ENCODE measurements at places on chromosomes 1 and 21. TPM values are rescaled to one million over a fixed set of nuclear protein-coding genes. Genes with fewer than 3 reads are reported as not detected.

GRCh38 chr1:111509997-111510375 lies 6.6 kb upstream of the ADORA3 start:
- no peaks in the 10 kb centered on the region for H3K36me3 ChIP-seq
- no peaks in the 10 kb centered on the region for H3K27me3 ChIP-seq
- no peak overlapping the region for H3K27ac ChIP-seq
- DNase-seq = no peak
- H3K4me1 ChIP-seq = peaks cover 28% of the 10 kb centered on the region

Gene GJA8
- total RNA-seq = not detected

DNA sequence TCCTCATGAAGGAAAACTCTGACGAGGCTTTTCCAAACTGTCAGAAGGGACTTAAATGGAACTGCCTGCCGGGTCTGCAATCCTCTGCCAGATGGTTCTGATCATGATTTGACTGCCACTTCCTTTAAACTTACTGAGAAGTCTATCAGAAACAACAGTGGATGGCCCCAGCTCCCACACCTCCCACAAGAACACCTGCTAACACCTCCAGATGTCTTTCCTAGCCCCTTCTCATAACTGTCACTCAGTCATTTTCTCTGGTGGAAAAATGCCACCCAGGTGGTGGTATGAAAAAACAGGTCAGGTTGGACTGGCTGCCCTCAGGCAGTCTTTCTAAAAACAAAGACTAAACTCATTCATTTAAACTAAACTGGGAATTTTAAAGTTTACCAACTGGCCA lies 66.7 kb upstream of the ABCD3 start:
- H3K27ac ChIP-seq = peak overlapping the region; percentile 22
- peaks cover 57% of the 10 kb centered on the region for H3K4me1 ChIP-seq
- no peaks in the 10 kb centered on the region for H3K27me3 ChIP-seq
- H3K4me3 ChIP-seq = no peak overlapping the region

GRCh38 chr1:24984800-24985522 lies 54.9 kb upstream of the RUNX3 start:
- DNase-seq = no peak
- no peaks in the 10 kb centered on the region for H3K36me3 ChIP-seq
- no peaks in the 10 kb centered on the region for H3K27me3 ChIP-seq
- no peaks in the 10 kb centered on the region for H3K4me1 ChIP-seq

DNA sequence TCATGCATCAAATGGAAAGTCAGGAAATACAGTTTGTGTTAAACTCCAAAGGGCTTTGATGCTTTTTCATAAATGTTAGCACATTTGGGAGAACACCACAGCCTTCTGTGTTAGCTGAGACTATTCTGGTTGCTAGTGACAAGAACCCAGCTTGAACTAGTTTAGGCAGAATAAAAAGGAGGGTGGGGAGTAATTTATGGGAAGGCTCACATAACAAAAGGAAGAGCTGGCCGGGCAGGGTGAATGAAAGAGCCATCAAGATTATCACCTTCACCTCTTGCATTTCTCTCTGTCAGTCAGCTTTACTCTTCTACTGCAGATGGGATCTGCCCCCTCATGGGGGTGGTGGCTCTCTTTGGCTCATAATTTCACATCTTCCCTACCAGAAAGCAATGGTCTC lies 75.4 kb upstream of the VTCN1 start:
- no peaks in the 10 kb centered on the region for H3K36me3 ChIP-seq
- no peaks in the 10 kb centered on the region for H3K27me3 ChIP-seq
- H3K27ac ChIP-seq = no peak overlapping the region

GRCh38 chr1:64892576-64893573 lies 73.5 kb downstream of the JAK1 start:
- no peak for DNase-seq
- no peak overlapping the region for H3K4me3 ChIP-seq
- no peak overlapping the region for H3K27ac ChIP-seq

Gene MFSD2A
- total RNA-seq = 2.2 TPM

Gene UTS2
- total RNA-seq = 10.8 TPM

- H3K36me3 ChIP-seq = 0 out of 2 replicates have a peak, but pooled peaks cover 1% of the 10 kb centered on the region
- no peak overlapping the region for H3K27ac ChIP-seq
These were observed 97.4 kb downstream of the ITSN1 start for GRCh38 chr21:33739701-33740100.

Gene GBP1
- total RNA-seq = 0.51 TPM

DNA sequence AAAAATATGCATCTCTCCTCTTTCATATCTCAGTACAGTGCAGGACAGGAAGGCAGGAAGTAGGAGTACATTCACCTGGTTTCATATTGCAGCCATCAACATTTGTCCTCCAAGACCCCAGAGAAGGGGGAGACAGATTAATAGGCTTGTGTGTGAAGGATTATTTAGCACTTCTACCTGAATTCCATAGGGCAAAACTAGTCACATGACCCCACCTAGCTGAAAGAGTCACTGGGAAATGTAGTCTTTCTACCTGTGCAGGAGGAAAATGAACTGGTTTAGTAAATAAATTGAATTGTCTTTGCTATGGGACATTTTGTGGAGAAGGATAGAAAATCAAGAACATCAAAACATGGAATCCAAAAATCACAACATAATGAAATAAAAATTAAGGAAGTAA lies 13.9 kb upstream of the TRIM33 start:
- no peaks in the 10 kb centered on the region for H3K27me3 ChIP-seq
- H3K4me1 ChIP-seq = no peaks in the 10 kb centered on the region
- no peak for DNase-seq
- H3K4me3 ChIP-seq = no peak overlapping the region
- no peak overlapping the region for H3K27ac ChIP-seq

Gene FCER1A
- not detected for total RNA-seq

DNA sequence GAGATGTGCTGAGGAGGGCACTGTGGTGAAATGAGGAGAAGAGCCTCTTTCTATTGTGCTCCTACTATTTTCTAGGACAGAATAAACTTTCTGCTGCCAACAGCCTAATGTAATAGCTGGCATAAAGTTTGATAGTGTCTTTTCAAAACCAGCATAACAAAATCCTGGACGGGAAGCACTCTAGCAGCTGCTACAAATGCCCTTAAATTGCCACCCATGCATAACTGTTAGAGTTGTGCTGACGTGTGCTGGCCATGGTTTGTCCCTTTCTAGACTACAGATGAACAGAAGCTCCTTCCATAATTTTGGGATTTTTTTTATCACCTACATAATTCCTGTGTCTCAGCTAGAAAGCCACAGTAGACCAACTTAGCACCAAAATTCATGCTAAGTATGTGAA lies 88.5 kb upstream of the DEPDC1 start:
- H3K27me3 ChIP-seq = no peaks in the 10 kb centered on the region
- no peak for DNase-seq
- H3K27ac ChIP-seq = no peak overlapping the region
- no peaks in the 10 kb centered on the region for H3K36me3 ChIP-seq
- no peak overlapping the region for H3K4me3 ChIP-seq

DNA sequence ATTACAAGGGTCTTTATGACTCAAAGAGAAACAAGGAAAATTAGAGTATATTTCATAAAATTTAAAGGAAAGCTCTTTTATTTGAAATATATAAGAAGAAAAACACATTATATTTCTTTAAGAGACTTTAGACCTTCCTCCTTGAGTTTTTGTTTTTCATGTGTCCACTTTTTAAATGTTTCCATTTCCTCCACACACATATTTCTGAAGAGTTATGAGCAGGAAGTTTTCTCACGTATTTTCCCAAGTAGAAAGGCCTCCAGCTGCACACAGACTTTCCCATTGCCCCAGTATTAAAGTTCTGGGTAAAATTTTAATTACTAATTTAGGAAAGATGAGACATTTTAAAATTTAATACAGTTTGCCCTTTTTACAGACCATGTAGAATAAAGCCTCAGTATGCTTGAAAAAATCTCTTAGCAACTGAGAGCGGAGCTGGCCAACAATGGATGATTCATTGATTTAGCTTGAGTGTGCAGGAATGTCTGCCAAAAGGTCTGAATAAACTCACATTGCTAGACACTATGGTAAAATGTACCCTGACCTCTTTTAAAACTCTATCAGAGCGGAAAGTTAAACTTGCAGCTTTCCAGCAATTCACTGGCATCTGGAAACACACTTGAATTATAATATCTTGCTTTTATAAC lies 57.9 kb downstream of the DDAH1 start:
- H3K27me3 ChIP-seq = no peaks in the 10 kb centered on the region
- H3K27ac ChIP-seq = no peak overlapping the region
- H3K4me3 ChIP-seq = no peak overlapping the region

Gene MAP3K21
- 10.4 TPM for total RNA-seq

Gene PAQR7
- 22.3 TPM for total RNA-seq

- peak; percentile 45 for DNase-seq
- H3K4me3 ChIP-seq = peak overlapping the region; percentile 81
- peaks cover 9% of the 10 kb centered on the region for H3K4me1 ChIP-seq
- H3K36me3 ChIP-seq = no peaks in the 10 kb centered on the region
- H3K27ac ChIP-seq = peak overlapping the region; percentile 48
These were observed 974 bp upstream of the FNBP1L start for GRCh38 chr1:93446837-93447451.

Gene KCNE2
- not detected for total RNA-seq

GRCh38 chr1:168280296-168280927 lies at the start of gene TBX19:
Gene TBX19, plus strand, starts transcription at chr1:168280877. Its CDS starts 214 bp downstream, at chr1:168281091.
- H3K27me3 ChIP-seq = no peaks in the 10 kb centered on the region
- DNase-seq = no peak
- H3K4me1 ChIP-seq = no peaks in the 10 kb centered on the region
- no peak within 1 kb of the TSS for H3K27ac ChIP-seq

Gene SPATA17
- total RNA-seq = 1.1 TPM

Gene NTNG1
- not detected for total RNA-seq

GRCh38 chr1:63537940-63538339 lies 14.6 kb downstream of the EFCAB7 start:
- no peaks in the 10 kb centered on the region for H3K36me3 ChIP-seq
- no peak overlapping the region for H3K4me3 ChIP-seq
- H3K4me1 ChIP-seq = no peaks in the 10 kb centered on the region
- no peak for DNase-seq

DNA sequence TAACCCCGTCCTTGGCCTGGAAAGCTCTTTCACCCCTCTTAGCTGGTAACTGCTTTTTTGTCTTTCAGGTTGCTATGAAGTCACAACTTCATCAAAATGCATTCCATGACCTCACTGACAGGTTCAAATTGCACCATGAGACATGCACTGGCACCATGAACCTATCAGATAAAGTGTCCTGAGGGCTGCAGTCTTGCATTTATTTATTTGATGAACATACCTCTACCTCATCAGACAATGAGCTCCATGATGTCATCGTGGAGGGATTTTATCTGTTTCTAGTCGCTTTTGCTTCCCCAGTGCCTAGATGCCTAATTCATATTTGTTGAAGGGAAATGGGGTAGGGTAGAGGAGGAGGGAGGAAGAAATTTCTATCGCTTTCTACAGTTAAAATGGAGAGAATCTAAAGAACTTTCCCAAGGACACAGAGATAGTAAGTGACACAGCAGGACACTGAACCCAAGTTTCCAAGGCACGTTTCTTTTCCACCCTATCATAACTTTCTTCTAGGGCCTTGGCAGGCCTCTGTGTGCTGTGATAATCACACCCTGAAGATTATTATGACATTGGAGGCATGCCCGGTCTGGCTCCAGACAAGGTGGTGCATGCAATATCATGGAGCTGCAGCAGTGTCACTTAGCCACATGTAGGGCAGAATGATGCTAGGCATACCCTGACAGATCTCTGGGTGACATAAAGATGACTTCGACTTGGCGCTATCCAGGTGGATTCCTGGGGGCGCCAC lies 69.5 kb downstream of the CD58 start:
- no peaks in the 10 kb centered on the region for H3K36me3 ChIP-seq
- no peak overlapping the region for H3K4me3 ChIP-seq
- no peak for DNase-seq
- peaks cover 15% of the 10 kb centered on the region for H3K4me1 ChIP-seq
- no peaks in the 10 kb centered on the region for H3K27me3 ChIP-seq

Gene MAP1LC3C
- 0.86 TPM for total RNA-seq
